Brain microvascular endothelial cell (primary cell): ENCODE measurements at places on chromosomes 11 and 22.

GRCh38 chr22:31039393-31039792, 41.7 kb upstream of the SMTN start:
- DNase-seq, result no peak

GRCh38 chr11:83054001-83054400, 17.7 kb downstream of the RAB30 start:
- no peak for DNase-seq

DNA sequence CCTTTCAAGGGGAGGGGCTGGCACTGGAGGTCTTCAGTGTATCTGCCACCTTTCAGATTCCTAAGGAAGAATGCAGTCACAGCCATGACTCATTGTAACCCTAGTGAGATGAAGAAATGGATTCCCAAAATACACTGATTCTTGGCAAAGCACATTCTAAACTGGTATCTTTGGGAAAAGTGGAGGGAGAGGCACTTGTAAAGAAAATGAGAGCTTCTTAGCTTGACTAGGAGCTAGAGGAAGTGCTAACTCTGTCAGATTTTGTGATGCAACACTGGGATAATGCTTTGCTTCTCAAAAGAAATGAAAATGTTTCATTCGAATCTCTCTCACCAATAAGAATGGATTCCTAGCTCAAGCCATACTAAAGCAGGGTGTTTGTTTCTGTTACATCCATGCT, 14.3 kb downstream of the NRIP3 start:
- no peak for DNase-seq

- no peak for DNase-seq
Observed at GRCh38 chr22:29701155-29701999, 18.4 kb upstream of the CABP7 start.

DNA sequence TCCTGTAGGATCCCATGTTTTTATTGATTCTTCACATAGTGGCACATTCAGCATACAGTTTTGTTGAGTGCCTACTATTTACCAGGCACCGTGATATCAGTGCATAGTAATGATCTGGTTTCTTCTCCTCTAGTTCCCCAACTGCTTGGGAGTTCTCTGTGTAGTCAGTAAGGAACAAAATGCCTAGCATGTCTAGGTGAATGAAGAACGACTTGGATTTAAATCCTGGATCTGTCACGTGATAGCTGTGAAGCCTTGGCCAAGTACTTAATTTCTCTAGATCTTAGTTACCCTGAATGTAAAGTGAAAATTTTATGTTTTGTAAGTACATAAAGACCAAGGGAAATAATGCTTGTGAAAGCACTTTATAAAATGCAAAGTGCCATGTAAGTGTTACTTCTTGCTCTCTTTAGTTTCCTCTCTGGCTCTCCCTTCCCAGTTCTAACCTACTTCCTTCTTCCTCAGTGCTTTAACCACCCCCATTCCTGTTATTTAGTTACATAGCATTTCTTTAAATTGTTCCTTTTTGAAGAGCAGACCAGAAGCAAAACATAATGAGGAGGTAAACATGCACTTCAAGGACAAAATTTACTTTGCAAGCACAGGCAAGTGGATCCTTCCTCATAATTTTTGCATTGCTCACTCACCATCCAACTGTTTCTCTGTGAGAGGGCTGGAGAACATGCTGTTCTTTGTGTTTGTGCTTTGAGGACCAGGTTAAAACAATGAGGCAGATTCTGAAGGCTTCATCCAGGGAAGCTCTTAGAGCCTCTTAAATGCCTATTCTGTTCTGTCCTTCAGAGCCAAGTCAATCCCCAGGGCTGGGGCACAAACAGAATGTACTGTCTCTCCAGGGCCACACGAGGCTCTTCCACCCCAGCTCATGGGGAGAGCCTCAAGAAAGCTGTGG, 353.9 kb upstream of the TENM4 start:
- no peak for DNase-seq

DNA sequence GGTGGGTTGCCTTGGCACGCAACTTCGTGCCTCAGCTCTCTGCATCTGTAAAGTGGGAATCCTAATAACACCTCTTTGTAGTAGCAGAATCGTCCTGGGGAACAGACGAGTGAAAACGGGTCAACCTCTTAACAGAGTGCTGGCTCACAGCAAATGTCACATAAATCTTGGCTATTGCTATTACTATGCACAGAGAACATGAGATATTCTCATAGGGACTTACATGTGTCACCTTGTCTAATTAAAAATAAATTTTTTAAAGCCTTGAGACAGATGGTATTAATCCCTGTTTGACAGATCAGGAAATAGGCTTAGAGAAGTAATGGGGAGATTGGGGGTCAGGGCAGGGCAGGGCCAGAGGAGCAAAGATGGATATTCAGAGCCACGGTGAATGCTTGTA, 44.3 kb upstream of the IGSF9B start:
- DNase-seq, result no peak

DNA sequence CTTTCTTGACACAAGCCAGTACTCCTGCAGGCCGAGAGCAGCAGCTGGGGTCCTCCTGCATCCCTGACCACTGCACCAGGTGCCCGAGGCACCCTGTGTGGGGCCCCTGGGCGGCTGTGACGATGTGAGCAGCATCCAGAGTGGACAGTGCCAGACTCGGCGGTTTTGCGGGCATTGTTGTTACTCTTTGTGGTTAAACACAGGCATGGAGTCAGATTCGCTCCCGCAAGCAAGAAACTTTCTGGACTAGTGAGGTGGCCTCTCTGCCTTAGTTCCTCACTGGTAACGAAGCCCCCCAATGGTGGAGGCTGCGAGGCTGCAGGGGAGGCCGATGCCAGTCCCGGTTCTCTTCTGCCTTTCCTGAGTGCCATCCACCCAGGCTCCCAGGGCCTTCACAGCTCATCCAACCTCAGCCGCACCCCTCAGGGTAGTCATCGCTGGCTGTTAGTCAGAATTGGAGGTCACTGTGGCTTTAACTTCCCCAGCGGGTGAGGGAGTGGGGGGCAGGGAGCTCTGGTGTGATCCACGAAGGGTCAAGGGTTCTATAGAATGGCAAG, 3.7 kb upstream of the CLDN5 start:
- peak; percentile 33 for DNase-seq
